ENCODE measurements at places on chromosomes 7 and 10.

DNA sequence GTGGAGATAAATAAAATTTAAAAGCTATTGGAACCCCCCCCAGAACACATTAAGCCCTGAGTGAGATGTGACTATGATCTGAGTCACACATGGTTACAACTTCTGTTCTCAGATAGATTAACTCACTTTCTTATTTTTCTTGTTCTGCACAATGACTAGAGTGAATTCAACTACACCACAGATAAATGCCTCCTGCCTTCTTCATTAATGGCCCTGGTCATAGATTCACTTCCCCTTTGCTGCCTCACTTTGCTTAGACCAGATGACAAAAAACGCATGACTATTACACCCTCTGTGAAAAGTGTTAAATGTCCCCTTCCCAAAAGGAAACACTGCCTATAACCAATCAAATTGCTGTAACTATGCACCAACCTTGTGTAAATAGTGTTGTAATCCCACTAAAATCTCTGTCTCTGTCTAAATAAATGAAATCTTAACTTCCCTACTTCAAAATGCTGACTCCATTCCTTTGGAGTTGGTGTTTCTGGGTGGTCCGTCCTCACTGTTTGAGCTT is 49.4 kb downstream of the AKR1D1 start:
- no peak for DNase-seq

GRCh38 chr7:33680682-33681081 is 224.7 kb upstream of the BMPER start:
- no peak for DNase-seq

DNA sequence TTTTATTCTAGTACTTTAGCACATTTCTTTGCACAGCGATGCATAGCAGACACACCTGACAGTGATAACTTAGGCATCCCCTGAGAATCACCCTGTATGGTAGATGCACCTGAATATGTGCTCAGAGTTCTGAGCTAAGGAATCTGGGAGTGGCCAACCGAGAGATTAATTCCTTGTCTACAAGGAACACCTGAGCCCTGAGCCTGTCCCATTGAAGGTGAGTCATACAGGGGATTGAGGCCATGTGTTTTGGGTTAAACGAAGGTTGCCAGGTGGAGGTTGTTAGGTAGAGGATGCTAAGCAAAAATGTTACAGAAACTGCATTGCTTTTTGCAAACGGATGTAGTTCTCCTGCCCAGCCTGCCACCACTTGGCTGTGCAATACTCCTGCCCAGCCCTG is 128.9 kb downstream of the AMPH start:
- no peak for DNase-seq

GRCh38 chr10:102682416-102682815 is 31.8 kb downstream of the ARL3 start:
- DNase-seq, result peak; percentile 63

- peak; percentile 14 for DNase-seq
These were observed 445 bp downstream of the PPA1 start for GRCh38 chr10:70232859-70233108.

All from CD4-positive, alpha-beta T cell treated with Interleukin-6 for 4 hours (primary cell).